ENCODE measurements at places on chromosomes 16 and 17.
A peak's percentile ranks its signal among the peaks of the same experiment; 100 is the strongest.

- no peak for DNase-seq
Measured at GRCh38 chr17:8087075-8087951, at the start of gene ALOX12B. Gene ALOX12B (minus strand): TSS chr17:8087716. CDS start chr17:8087442, 274 bp downstream.

DNA sequence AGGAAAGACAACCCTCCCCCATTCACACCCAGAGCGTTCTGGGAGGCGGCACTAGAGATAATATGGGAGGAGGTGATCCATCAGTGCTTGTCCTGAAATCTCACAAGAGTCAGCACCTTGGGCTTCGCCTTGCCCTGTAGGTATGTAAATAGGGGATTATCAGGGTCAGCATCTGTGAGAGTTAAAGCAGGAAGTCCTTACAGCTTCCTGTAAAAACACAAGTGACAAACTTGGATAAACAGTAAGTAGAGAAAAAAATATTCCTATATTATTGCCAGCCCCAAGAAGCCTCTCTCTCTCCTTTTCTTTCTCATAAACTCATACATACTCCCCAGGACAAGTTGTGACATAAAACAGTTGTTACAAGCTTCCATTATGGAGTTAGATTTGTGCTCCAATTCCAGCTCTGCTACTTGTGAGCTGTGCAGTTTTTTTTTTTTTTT is 187.7 kb downstream of the MAF start:
- no peak for DNase-seq

GRCh38 chr17:65807361-65807760 is 245.9 kb upstream of the AXIN2 start:
- no peak for DNase-seq

DNA sequence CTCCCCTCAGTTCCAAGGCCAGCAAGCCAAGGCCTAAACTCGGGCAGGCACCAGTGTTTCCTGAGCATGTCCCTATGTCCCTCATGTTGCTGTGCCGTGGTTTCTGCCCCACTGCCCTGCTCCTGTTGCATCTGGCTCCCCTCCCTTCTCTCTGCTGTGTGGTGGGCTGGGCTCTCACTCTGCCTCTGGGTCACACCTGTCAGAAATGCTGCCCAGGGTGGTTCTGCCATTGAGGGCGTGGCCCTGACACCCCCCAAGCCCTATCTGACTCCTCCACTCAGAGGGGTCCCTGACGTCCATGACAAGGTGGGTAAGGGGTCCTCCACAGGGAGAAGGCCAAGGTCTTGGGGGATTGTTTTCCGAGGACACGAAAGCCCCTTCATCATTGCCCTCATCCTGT is 9.2 kb upstream of the ITGA3 start:
- DNase-seq, result no peak

- DNase-seq, result no peak
Measured at GRCh38 chr17:71183066-71183660, 937.7 kb upstream of the SOX9 start.

- no peak for DNase-seq
Measured at GRCh38 chr16:23163921-23164320, 14.7 kb upstream of the USP31 start.

GRCh38 chr17:37305406-37305905 is 70.3 kb upstream of the C17orf78 start:
- DNase-seq, result peak; percentile 17

GRCh38 chr17:27665549-27665948 is 34.6 kb downstream of the LGALS9 start:
- no peak for DNase-seq

DNA sequence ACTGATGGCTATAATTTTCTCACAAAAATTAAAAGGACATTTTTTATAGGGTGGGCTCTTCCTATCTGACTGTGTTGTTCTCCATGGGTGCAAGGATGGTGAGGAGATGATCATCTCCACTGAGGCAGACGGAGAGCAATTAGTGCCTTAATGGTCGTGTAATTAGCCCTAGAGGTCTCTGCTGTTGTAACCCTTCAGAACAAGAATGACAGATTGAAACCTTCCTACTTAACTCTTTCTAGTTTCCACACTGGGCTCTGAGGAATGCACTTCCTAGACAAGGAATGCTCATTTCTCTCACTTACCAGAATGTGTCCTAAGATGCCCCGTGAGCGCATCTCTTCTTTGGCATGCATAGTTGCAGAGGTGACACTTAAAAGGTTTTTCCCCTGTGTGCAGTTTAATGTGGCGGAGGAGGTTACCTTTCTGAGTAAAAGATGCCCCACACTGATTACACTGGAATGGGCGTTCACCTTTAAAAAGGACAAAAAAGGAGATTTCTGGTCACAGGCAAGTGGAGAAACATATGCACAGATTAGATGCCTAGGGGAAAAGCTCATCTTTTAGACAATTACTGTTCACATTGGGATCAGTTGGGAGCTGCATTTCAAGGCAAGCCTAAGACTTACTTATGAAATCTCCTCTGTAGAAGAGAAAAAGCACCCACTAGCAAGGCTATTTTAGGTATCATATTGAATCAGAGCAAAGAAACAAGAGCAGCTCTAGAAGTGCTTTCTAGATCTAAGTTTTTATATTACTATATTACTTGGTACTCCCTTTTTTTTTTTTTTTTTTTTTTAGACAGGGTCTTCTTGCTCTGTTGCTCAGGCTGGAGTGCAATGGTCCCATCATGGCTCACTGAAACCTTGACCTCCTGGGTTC is 53.6 kb downstream of the GRB7 start:
- no peak for DNase-seq

DNA sequence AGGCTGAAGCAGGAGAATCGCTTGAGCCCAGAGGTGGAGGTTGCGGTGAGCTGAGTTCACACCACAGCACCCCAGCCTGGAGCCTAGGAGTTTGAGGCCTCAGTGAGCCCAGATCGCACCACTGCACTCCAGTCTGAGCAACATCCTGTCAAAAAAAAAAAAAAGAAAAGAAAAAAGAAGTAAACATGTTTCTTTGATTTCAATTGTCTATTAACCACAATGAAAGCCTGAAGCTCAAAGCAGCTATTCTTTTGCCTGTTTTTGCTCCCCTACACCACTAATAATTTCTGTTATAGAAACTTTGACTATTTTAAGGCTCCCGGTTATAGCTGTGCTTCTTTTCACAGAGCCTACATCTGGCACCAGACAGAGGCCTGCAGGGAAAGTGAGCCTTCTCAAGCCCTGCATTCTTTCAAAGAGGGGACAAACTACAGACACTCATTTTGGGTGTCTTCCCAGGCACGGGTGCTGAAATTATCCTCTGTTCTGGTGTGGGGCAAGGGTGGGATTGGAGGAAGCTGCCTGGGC is 14.2 kb upstream of the SLC52A1 start:
- DNase-seq, result no peak

DNA sequence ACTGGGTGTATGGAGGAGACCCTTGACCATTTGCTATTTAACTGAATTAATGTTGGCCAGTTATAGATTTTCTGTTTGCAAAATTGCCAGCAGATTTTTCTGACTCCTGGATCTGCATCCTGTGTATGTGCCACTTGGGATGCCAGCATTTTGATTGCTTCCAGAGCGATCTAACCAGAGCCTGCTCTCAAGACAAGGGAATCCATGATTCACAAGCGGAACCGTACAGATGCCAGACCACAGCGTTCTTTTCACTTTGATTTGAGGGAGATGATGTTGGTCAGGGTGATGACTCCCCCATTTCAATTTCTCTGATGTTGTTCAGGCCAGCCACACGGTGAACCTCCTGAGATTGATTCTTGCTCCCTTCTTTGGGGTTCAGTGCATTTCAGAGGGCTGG is 228.7 kb downstream of the CDH13 start:
- DNase-seq, result no peak

GRCh38 chr17:9240659-9241370 is 219.5 kb downstream of the NTN1 start:
- DNase-seq, result peak; percentile 77

DNA sequence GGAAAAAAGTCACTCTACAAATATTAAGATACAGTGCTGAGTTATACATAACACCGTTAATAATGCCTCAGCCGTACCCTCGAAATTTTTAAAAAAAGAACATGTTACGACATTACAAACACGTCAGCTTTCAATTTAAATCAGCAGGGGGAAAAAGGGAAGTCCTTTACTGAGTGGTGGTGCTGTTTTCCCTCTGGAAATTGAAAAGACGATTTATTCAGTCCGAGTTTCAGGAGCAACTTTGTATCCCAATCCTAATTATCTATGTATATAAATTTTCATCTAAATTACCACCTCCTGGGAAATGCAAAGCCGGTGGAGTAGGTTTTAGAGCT is 1.3 kb downstream of the NETO2 start:
- DNase-seq, result no peak

Data from astrocyte of the hippocampus (primary cell).